Stimulated activated CD8-positive, alpha-beta memory T cell treated with anti-CD3 and anti-CD28 coated beads, Interleukin-2, amount 100 ng/mL, for 48 hours (primary cell): ENCODE measurements at places on chromosomes 12 and 14.

GRCh38 chr14:32230695-32231280, 27.7 kb upstream of the RNU6-8 start:
- DNase-seq, result no peak

- no peak for DNase-seq
Measured at GRCh38 chr12:116196752-116197718, 80.5 kb downstream of the MED13L start.

GRCh38 chr14:105939810-105940508, 413.6 kb downstream of the TMEM121 start:
- DNase-seq, result no peak

GRCh38 chr14:75392686-75393641, 34.9 kb upstream of the JDP2 start:
- DNase-seq, result no peak

DNA sequence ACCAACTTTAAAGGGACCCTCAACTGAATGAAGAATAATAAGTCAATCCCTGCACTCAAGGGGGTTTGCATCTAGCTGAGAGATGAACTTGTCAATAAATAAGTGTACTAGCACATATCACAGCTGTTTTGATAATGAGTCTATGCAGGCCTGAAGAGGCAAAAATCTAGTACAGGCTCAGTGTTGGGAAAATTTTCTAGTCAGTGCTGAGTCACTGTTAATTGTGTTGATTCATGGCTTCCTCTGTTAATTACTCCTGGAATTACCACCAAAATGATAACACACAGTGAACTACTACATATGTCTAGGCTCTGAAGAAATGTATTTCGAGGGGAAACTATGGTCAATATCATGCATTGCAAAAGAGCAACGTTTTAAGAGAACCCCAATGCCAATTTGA, 18.9 kb downstream of the SNRPF start:
- DNase-seq, result no peak

DNA sequence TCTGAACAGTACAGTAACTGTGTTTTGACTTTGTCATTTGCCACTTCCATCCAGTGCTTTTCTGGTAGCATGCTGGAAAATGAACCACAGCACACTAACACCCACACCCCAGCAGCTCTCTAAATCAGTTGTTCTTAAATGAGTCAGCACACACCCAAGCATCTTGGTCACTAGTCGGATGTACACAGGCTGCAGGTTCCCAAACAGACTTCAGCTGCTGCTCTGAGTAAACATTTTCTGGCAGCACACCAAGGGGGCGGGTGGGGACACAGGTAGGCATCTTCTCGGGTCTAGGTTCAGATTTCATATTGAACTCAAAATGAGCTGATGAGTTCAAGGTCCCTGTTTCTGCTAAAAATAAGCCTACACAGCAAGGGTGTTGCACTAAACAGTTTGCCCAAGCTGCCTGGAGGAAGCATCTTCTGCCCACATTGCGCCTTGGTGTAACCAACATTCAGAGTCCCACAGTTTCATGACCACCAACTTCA, 39.8 kb downstream of the IFNG start:
- peak; percentile 49 for DNase-seq

- DNase-seq, result no peak
Measured at GRCh38 chr14:61588419-61588901, 106.9 kb upstream of the HIF1A start.

GRCh38 chr12:47686645-47687240, 19.1 kb downstream of the RPAP3 start:
- no peak for DNase-seq

- DNase-seq, result no peak
Measured at GRCh38 chr14:101950100-101950499, 14.3 kb upstream of the DYNC1H1 start.

GRCh38 chr12:131370791-131371347, 340.0 kb upstream of the SFSWAP start:
- no peak for DNase-seq

- no peak for DNase-seq
Measured at GRCh38 chr12:88362439-88362838, 217.8 kb downstream of the KITLG start.

DNA sequence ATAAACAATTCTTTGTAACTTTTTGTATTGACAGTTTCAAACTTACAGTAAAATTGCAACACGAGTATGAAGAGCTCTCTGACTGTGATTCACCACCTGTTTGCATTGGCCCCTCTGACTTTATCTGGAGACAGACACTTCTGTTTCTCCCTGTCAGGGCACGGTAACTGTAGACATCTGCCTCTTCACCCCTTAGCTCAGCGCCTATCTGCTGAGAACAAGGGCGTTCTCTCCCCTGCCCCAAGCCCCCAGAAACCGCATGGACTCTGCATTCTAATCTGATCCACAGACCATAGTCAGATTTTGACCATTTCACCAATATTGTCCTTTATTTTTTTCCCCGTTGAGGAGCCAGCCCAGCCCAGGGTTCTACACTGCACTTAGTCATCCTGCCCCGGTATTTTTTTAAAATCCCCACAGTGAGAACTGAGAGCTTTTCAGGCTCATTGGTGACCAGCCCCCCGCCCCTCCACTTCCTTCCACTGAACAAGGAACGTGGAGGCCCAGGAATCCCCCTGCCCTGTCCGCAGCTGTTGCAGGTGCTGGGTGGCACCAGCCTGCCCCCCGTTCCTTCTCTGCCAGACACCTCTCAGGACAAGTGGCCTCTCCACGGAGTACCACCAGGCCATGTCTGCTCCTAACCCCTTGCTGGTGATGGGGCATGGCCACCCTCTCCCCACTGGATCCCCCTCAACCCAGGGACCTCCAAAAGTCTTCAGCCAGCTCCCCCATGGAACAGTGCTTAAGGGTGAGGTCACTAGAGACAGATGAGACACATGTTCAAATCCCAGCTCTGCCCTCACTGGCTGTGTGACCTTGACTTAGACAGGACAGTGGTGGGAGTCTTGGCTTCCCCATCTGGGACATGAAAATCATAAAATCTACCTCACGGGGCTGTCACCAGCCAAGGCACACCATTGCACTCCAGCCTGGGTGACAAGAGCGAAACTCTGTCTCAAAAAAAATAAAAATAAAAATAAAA, 11.2 kb downstream of the RHOF start:
- DNase-seq, result no peak

- no peak for DNase-seq
Measured at GRCh38 chr14:57390806-57391516, 575 bp downstream of the NAA30 start.

- DNase-seq, result no peak
Measured at GRCh38 chr14:77155083-77155482, 13.5 kb upstream of the ZDHHC22 start.

- DNase-seq, result no peak
Measured at GRCh38 chr12:111757361-111758119, 9.2 kb upstream of the ALDH2 start.

GRCh38 chr14:91649930-91650329, 82.0 kb downstream of the CATSPERB start:
- no peak for DNase-seq

GRCh38 chr14:49164074-49164473, 422.1 kb downstream of the RPS29 start:
- no peak for DNase-seq

- no peak for DNase-seq
Measured at GRCh38 chr12:80868576-80868975, 69.2 kb downstream of the LIN7A start.

- DNase-seq, result no peak
Measured at GRCh38 chr12:114952573-114953271, 268.7 kb upstream of the TBX3 start.

GRCh38 chr12:131357185-131357747, 353.6 kb upstream of the SFSWAP start:
- no peak for DNase-seq

GRCh38 chr14:77092676-77093075, 5.4 kb upstream of the CIPC start:
- no peak for DNase-seq

GRCh38 chr14:103960457-103961055, 18.2 kb upstream of the RD3L start:
- no peak for DNase-seq

GRCh38 chr12:77979597-77980250, 149.0 kb downstream of the NAV3 start:
- no peak for DNase-seq

DNA sequence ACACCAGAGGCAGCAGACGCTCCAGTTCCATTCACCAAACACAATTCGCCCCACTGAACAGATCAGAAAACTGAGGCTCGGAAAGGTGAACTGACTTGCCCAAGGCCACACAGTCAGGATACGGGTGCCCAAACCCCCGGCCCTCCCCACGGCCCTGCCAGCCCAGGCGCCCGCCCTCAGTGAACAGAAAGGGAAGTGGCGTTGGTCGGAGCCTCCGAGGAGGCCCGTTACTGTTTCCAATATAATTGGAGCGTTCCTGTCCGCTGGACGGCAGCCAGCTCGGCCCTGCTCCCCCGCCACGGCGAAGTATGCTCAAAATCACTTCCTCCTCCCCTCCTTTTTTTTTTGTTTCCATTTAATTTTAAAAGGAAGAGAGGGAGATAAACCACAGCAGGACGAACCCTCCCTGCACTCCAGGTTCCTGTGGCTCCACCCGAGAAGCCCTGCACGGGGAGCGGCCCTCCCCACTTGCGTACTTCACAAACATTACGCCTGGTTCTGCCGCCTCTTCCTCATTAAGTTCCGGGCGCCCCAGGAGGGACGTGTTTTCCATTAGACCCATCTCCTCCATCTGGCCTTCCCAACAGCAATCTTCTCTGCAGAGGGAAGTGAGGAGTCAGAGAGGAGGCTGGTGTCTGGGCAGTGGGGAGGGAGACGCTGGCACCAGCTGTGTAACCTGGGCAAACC, 61.1 kb downstream of the NCOR2 start:
- DNase-seq, result no peak

DNA sequence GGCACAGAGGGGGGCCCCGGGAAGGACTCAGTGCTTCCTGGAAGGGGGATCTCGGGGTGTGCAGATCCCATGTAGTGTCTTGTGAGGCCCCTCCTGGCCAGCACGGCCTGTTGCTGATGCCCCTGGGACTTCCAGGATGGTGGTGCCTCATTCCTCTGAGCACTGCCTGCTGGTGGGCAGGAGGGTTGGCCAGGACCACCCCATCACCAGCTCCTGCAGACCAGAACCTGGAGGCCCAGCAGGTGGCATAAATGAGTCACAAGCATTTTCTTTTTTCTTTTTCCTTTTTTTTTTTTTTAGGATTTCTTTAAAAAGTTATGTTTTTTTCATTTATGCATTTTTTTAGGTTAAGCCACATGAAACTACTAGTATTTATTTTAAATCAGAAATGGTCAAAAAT, 8.0 kb downstream of the MMP17 start:
- no peak for DNase-seq

DNA sequence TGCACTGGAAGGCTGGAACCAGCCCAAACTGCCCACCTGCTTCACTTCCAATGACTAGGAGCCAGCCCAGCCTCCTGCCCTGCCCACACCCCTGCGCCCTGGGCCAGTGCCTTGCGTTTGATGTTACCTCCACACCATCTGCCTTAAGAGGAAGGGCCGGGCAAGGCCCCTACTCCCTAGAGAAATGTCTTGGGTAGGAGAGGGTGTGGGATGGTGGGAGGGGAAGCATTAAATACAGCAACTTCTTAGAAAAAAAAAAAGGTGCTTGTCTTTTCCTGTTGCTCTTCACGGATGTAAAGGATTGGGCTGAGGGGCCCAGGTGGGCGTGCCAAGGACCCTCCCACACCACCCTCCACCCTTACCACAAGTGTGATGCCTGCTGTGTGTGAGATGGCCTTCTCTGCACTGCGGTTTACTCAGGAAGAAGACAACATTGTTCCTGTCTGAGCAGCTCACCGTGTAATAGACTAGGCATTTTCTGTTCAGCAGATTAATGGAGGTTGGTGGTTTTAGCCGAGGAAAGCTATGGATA, 99.9 kb downstream of the NINJ2 start:
- DNase-seq, result no peak

DNA sequence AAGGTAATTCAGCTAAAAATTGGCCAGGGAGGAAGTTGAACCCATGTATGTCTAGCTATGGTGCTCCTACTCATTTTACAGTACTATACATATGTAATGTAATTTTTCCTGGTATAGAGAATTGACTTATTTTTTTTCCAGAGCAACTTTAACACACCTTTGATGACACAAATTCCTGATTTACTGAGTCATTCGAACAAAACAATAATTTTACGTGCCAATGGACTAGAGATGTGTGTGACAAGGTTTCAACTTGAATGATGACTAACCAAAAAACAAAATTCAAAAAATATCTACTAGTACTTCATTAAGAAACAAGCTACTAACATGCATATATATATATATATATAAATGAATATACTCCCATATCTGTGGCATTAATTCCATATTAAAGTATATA, 180.5 kb downstream of the KITLG start:
- DNase-seq, result no peak

DNA sequence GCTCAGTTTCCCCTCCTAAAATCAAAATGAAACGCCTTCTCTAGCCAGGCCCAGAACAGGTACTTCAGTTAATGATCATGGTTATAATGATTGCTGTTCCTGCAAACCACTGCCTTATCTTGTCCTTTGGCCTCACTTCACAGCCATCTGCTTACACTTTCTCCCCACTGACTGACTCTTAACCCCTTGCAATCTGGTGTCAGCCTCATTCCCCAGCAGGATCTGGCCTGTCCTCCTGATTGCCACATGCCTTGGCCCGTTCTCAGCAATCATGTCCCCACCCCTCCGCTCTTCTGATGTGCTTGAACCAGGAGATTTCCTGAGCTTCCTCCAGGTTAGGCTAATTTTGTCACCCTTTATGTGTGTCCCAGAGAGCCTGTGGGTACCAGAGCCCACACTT, 64.5 kb downstream of the KCNA1 start:
- no peak for DNase-seq

DNA sequence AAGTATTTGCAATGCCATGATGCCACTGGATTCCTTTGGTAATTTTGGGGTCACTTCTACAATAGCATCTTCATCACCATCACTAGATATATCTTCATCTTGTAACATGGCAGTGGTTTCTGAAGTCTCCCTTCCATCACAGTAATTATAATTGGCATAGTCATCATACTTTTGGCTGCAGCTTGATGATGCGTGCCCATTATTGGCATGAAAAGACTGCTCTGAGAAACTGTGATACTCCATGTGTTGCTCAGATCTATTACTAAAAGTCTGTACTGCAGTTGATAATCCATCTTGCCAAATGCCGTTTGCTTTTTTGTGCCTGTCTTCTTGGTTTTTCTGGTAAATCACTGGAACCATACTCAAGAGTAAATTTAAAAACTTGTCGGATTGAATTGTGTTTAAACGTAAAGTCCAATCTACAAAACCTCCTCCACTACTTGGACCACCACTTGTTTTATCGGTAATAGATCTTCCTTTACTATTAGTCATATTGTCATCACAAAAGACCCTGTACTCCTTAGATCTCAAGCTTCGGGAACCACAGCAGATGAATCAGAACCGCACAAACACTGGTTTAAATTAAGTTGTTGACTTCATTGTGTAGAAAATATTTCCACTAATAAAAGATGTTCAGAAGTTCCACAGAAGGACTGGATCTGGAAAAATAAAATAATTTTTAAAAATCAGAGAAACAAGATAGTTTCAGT, 29.9 kb downstream of the SLC41A2 start:
- no peak for DNase-seq
